Cortex of kidney (tissue), 1 donor: ENCODE measurements at places on chromosomes 2 and 18.

DNA sequence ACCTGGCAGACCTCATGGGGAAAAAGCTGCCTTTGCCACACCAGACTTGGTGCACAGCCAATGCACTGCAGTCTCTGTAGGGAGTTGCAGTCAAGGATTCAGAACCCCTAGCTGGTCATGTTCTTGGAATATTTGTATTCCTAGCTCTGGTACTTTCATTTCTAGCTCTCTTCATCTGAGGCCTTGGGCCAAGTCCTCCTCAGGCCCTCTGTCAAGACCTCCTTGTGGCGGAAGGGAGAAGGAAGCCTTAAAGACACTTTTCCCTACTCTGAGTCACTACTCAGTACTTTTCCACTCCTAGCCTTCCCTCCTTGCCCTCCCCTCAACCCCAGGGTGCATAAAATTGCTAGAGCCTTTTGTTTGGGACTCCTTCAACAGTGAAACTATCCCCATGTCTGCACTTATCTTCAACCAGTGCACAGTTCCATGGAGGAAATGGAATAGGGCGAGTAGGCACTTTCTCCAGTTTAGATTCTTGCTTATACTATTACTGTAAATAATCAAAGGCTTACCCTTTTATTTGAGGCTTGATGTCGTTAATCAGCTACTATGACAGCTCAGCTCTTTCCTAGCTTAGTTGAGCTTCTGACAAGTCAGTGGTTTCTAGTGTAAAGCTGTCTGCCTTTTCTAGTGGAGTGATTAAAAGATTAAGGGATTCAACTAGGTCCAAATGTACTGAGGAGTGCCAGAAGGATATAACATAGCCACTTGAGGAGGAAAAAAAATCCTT lies 15.8 kb downstream of the M1AP start:
- no peak for DNase-seq

DNA sequence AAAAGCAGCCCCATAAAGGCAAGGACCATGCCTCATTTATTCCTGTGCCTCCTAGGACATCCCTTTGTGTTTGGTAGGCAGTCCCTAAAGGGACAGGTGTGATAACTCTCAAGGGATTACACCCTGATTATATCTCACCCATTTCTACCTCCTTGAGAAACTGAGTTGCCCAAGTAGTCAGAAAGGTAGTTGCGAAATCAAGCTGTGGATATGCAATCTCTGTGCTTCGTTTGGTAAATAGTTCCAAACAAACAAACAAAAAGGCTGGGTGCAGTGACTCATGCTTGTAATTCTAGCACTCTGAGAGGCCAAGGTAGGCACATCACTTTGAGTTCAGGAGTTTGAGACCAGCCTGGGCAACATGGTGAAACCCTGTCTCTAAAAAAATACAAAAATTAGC lies 100.2 kb upstream of the ARL5A start:
- no peak for DNase-seq

DNA sequence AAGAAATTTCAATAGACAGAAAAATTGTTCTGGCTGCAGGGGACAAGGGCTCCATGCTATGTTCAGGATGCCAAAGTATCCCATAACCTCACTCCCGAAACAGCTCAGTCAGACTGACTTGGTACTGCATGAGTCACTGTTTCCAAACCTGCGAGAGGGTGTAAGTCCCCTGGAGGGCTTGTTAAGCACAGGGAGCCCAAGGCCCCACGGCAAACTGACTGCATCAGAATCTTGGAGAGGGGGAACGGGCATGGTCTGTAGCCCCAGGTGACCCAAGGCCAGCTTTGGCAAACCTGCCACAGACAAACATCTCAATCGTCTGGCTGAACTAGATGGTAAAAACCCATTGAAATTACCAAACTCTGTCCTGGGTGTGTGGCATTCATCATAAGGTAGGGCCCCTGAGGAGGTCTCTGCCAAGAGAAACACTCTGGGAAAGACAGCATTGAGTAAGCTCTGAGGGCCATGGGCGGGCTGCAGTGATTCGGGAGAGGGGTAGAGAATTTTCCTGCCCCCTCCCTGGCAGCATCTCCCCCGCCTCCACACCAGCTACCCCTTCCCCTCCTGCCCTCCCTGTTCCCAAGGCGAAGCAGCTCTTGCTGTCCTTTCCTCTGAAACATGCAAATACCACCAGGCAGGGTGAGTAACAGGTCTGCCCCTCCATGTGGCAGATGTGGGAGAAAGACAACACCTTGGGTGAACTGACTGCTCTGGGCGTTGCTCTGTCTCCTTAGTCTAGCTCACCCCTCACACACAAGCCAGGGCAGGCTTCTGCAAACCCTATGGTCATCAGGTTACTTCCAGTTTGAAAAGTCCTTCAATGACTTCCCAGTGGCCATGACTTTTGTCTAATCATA lies 274.7 kb upstream of the SIX2 start:
- no peak for DNase-seq

- no peak for DNase-seq
Measured at GRCh38 chr2:188399159-188399558, 107.5 kb downstream of the GULP1 start.

GRCh38 chr18:73749304-73749703 lies 398.3 kb downstream of the FBXO15 start:
- DNase-seq: no peak

DNA sequence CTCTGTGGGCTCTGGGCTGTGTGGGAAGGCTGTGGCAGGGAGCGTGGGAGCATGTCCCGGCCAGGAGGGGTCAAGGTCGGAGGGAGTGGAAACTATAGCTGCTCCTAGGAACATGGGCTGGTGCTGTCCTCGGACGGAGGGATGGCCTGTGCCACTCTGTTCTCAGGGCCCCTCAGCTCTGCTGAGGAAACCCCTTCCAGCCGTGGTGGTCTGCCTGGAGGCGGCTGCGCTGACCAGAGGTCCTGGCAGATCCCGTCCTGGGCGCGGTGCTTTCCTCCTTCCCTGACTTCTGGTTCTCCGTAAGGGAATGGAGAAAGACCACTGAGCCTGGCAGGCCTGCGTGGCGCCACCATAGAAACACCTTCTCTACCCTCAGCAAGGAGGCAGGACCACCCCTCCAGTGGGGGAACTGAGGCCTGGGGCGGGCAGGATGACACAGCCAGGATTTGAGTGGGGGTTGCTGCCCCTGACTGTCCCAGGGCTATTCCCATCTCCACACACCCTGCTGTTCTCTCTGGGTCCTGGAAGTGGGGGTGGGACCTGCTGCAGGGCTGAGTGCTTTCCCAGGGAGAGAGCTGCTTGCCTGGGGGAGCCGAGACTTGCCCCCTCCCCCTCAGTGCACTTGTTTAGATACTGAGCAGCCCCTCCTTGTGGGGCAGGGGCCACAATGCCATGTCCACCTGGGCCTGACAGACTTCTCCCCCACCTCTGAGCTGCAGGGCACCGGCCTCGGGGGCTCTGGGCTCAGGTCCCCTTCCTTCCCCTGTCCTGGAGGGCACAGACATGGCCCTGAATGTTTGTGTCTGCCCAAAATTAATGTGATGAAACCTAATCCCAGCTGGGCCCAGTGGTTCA lies 301.0 kb upstream of the HS6ST1 start:
- DNase-seq: no peak

DNA sequence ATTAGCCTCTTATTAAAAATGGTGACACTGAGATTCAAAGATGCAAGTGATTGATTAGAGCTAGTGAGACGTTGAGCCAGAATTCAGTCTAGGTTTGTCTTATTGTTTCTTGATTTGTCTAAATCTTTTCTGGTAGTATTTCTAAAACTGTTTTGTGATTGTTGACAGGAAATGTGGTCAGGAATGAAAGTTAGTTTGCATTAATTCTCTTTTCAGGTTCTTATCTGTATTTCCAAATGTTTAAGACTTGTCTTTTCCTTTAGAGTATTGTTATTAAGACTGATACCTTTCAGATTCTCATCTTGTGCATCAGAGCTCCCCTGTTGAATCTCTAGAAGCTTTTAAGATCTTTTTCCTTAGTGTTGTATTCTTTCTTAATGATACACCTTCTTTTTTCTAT lies 89.3 kb downstream of the MBD5 start:
- DNase-seq: no peak

GRCh38 chr2:85840091-85840490 lies 48.7 kb downstream of the ST3GAL5 start:
- no peak for DNase-seq

DNA sequence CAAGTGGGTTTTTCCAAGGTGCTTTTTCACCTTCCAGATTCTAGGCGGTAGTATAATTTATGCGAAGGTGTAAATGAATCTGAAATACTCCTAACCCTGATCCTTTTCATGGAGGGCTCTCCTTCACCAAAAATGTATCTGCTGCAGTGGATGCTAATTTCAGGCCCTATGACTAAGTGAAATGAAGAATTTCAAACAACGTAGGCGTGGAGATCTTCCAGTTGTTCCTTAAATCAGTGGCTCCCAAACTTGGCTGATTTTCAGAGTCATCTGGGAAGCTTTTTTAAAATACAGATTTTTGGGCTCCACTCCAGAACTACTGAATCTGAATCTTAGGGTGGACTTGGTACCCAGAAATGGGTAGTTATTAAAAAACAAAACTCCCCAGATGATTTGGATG lies 5.5 kb downstream of the GCKR start:
- no peak for DNase-seq

- DNase-seq: no peak
Measured at GRCh38 chr18:35117372-35117771, 76.2 kb downstream of the MAPRE2 start.
